ENCODE measurements at places on chromosomes 7 and 10. TPM values are rescaled to one million over a fixed set of nuclear protein-coding genes. Genes with fewer than 3 reads are reported as not detected.

Gene PHKG1
- total RNA-seq, result 1.7 TPM

Gene LBX1
- 1.0 TPM for total RNA-seq

Gene CPN1
- total RNA-seq, result not detected

Gene FAM180A
- total RNA-seq, result not detected

Gene GNA12
- total RNA-seq, result 62.5 TPM

Gene CDK14
- 49.6 TPM for total RNA-seq

Gene PRKCQ
- total RNA-seq, result 3.3 TPM

Gene ABCB1
- 6.1 TPM for total RNA-seq

Gene GDF2
- not detected for total RNA-seq

Gene ACBD7
- total RNA-seq, result 12.0 TPM

Gene OR2F2
- total RNA-seq, result not detected

Gene NUTM2E
- total RNA-seq, result 1.6 TPM

Gene POLR2J2
- 5.8 TPM for total RNA-seq

Gene PPP1R17
- 1.2 TPM for total RNA-seq

Gene KIF11
- total RNA-seq, result 70.8 TPM

Gene CUBN
- total RNA-seq, result 2.2 TPM

Gene ZPBP
- not detected for total RNA-seq

DNA sequence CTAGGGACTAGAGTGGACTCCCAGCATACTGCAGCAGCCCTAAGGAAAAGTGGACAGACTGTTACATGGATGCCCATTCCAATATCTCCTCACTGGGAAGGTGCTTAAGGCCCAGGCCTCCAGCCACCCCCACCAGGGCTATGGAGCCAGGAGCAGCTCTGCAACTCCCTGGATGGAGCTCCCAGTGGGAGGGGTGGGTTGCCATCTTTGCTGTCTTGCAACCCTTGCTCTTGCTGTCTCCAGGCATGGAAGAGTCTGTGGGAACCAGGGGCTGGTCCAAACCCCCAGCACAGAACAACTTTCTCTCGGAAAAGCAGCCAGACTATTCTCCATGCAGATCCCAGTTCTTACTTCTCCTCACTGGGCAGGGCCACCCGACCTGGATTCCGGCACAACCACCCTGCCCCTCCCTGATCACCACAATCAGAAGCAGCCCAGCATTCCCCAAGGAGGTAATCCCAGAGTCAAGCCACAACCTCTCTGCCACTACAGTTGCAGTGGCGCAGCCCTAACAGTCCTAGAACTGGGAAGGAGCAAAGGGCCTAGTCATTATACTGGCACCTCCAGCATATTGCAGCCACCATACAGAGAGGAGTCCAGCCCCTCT, 41.8 kb upstream of the ZNF488 start:
- no peak for DNase-seq

- DNase-seq, result no peak
Measured at GRCh38 chr10:35442028-35442427, 105.7 kb downstream of the CCNY start.

- DNase-seq, result no peak
Measured at GRCh38 chr7:95041031-95041430, 133.6 kb downstream of the PPP1R9A start.

GRCh38 chr7:12397671-12398070, 6.0 kb downstream of the VWDE start:
- no peak for DNase-seq

GRCh38 chr10:1253523-1254353, 197.6 kb downstream of the WDR37 start:
- no peak for DNase-seq

GRCh38 chr10:97012470-97012869, 173.3 kb downstream of the SLIT1 start:
- DNase-seq, result no peak

GRCh38 chr7:55050281-55050680, 31.5 kb downstream of the EGFR start:
- DNase-seq, result no peak

GRCh38 chr7:75718390-75719031, 20.2 kb downstream of the HIP1 start:
- DNase-seq, result no peak

DNA sequence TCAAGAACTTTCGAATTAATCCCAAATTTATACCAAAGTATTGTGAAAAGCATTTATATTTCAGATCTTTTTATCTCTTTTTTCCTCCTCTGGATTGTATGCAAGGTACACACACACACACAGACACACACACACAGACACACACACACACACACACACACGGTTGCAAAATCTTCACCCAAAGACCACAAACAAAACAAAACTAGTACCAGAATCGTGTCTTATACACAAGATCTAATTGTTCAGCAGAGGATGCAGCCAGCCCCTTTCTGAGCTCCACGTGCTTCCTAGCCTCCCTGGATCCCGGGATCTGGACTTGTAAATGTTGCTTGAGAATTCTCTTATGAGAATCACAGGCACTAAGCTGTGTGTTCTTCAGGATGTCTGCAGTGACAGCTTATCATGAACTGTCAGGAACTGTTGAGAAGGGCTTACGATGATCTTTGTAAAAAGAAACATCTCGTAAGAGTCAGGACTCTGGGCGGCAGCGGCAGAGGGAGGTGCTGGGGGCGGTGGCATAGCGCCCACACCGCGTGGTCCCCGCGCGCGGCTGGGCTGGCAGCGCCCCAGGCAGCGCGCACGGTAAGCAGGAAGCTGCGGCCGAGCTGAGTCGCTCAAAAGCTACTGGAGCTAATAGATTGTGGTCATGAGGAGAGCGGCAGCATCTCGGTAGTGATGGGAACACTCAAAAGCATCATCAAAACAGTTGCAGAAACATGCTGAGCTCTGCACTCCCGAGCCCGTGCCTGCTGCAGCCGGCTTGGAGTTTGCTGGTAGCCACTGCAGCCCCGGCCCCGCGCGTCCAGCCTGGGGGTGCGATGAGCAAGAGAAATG, 277.6 kb downstream of the GATA3 start:
- peak; percentile 13 for DNase-seq

DNA sequence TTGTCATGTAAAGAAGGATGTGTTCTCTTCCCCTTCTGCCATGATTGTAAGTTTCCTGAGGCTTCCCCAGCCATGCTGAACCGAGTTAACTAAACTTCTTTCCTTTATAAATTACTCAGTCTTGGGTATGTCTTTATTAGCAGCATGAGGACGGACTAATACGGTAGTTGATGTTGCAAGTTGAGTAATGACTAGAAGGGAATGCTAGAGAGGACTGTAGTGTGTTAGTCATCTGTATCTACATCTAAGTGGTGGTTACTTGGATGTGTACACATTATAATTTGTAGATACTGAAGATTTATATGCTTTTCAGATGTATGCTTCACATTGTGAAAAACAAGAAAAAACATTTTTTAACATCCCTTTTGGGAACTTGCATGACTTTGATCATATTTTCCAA, 244.6 kb downstream of the POLR1F start:
- DNase-seq, result no peak

- DNase-seq, result no peak
Measured at GRCh38 chr10:113222207-113222606, 272.2 kb downstream of the TCF7L2 start.

DNA sequence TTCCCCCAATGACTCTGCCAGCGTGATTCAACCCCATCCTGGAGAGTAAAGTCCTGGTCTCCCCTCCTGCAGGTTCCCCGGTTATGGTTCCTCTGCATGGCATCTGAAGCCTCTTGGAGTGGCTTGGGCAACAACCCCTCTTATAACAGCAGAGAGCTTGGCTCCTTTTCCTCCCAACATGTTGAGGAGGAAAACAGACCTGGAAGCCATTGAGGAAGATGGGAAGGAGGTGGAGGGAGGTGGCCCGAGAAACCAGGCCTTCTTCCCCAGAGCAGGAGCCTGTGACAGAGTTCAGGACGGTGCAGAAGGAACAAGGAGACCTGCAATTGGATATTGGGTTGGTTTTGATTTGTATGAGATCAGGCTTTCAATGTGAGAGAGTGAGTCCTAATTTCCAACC, 184.0 kb upstream of the ADCY1 start:
- no peak for DNase-seq

- no peak for DNase-seq
Measured at GRCh38 chr7:17132726-17133125, 165.7 kb upstream of the AHR start.

- DNase-seq, result no peak
Measured at GRCh38 chr10:35783305-35783838, 141.3 kb upstream of the FZD8 start.

- no peak for DNase-seq
Measured at GRCh38 chr7:107047902-107048782, 3.6 kb downstream of the PRKAR2B start.

GRCh38 chr10:836782-837181, 94.7 kb downstream of the LARP4B start:
- no peak for DNase-seq

- no peak for DNase-seq
Measured at GRCh38 chr10:2117641-2118040, 380.3 kb upstream of the ADARB2 start.

- no peak for DNase-seq
Measured at GRCh38 chr7:95342642-95343307, 18.4 kb upstream of the PON1 start.

- no peak for DNase-seq
Measured at GRCh38 chr10:22667093-22667480, 47.3 kb downstream of the PIP4K2A start.

GRCh38 chr10:88256886-88257285, 326.2 kb downstream of the RNLS start:
- no peak for DNase-seq

GRCh38 chr10:14774797-14775196, at the start of gene FAM107B:
TSS of gene FAM107B (minus strand) at chr10:14774897. CDS start at chr10:14774663, 234 bp downstream.
- DNase-seq, result no peak

GRCh38 chr7:106874076-106874475, 9.0 kb downstream of the PIK3CG start:
- no peak for DNase-seq

DNA sequence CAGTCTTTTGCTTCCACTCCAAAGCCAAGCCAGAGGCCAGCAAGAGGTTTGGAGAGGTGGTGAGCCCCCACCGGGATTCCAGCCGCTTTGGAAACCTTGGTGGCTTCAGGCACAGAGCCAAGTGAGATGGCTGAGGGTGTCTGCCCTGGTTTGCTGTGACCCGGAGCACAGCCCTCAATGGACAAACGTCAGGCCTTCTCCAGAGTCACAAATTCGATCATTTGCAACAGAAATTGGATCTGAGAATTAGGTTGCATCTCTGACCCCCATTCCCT, 885 bp upstream of the NKX1-2 start:
- DNase-seq, result no peak

DNA sequence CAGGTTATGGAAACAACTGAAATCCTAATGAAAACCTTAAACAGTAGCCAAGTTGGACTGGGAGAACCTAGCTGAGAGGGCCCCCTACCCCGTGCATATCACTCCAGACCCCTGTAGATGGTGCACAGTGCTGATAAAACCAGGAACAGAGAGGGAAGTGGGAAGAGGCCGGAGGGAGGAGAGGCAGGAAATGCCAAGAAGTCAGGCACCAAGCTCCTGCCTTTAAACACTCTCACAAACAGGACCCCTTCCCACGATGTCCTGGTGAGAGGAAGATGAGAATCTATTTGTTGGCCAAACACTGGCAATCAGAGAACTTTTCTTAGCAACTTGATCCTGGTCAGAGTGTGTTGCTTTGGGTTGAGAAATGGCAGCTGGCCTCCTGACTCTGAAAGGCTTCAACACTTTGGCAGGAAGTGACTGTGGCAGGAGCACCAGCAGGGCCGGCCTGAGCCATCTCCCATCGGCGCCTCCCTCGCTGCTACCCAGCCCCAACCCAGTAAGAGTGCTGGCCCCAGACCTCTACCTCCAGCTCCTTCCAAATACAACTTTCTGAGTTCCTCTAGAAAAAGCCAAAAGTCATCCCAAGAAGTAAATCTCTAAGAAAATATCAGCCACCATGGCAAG, 39.5 kb downstream of the GSDME start:
- DNase-seq, result no peak

DNA sequence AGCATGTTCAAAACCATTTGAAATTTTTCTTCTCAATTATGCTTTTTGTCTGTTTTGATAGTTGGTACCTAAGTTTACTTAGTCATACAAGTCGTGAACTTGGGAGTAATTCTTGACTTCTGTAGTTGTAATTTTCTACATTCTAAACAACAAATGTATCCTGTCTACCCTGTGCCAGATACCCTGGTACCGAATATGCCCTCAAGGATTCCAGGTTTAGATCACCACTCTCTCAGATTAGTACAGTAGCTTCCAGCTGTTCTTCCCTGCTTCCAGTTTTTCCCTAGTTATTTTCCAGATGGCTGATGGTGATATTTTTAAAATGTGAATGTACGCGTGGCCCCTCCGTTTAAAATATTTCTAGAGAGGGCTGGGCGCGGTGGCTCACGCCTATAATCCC, 6.5 kb downstream of the STAM start:
- no peak for DNase-seq

- no peak for DNase-seq
Measured at GRCh38 chr7:68619526-68619925, 978.7 kb upstream of the AUTS2 start.

DNA sequence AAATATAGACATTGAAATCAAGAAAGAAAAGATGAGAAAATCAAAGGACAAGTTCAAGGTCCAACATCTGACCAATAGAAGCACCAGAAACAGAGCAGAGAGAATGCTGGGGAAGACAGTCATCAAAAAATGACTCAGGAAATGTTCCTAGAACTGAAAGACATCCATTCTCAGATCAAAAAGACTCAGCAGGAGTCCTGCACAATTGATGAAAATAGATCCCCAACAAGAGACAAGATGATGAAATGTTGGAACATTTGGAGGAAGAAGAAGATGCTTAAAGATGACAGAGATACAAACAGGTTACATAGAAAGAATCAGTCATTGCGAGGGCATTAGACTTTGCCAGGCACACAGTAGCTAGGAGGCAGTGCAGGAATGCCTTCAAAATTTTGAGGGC, 30.0 kb upstream of the EIF5AL1 start:
- no peak for DNase-seq

GRCh38 chr7:144780071-144780608, 55.7 kb downstream of the TPK1 start:
- DNase-seq, result no peak

DNA sequence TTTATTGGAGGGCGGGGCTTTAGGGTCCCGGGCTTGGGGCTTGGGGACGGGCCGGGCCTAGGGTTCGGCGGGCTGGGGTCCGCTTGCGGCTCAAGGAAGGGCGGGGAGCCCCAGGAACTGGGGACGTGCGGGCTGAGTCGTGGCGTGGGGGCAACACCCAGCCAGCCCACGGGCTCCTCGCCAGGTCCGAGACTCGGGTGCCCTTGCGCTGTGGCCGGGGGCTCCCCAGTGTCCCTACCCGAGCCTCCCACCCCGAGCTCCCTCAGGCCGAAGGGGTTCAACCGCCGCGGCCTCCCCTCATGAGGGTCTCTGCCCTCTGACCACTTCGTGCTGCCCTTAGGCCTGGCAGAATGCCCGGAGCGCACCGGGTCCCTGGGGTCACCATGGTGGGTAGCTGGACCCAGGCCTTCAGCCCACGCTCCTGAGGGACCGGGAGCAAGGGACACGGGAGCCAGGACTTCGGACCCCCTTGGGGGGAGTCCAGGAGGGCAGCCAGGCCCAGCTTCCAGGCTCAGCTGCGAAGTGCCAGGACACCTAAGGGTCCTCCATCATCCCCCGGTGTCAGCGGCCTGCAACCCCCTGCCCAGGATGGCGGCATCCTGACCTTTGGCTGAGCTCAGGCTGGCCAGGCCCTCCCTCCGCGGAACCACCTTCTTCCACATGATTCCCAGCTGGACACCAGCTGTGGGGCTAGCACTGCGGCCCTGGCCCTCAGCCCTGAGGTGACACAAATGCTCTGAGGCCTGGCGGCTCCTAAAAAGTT, 524 bp upstream of the FUOM start:
- no peak for DNase-seq
